Activated CD4-positive, alpha-beta memory T cell treated with anti-CD3 and anti-CD28 coated beads for 36 hours (primary cell): ENCODE measurements at places on chromosomes 13 and 19. TPM values are rescaled to one million over a fixed set of nuclear protein-coding genes. Genes with fewer than 3 reads are reported as not detected.

The DMKN gene
- 2.4 TPM for total RNA-seq

The CTXN1 gene
- 0.29 TPM for total RNA-seq

The SERTAD1 gene
- total RNA-seq = 11.5 TPM

The RNF17 gene
- not detected for total RNA-seq

The IZUMO4 gene
- total RNA-seq = 14.2 TPM

The CXCL17 gene
- total RNA-seq = not detected

The RETN gene
- total RNA-seq = not detected

The ZNF256 gene
- 3.9 TPM for total RNA-seq

The ATXN8OS gene
- total RNA-seq = not detected

The ZNF547 gene
- total RNA-seq = 1.4 TPM

The ODAD3 gene
- 0.26 TPM for total RNA-seq
